Caco-2 (cell line): ENCODE measurements at places on chromosomes 4 and X. TPM values are rescaled to one million over a fixed set of nuclear protein-coding genes. Genes with fewer than 3 reads are reported as not detected.

Gene ZNF185
- total RNA-seq = 4.2 and 5.9 TPM in 2 replicates

Gene NPY5R
- total RNA-seq = not detected in 2 replicates

Gene TENT5D
- total RNA-seq = not detected in 2 replicates

Gene MRPS18C
- total RNA-seq = 68.7 and 74.1 TPM in 2 replicates

Gene AMBN
- total RNA-seq = 0.27 TPM in 1 of 2 replicates, not detected in the other

Gene AMOT
- total RNA-seq = 55.7 and 66.3 TPM in 2 replicates

- no peak for DNase-seq
- H3K36me3 ChIP-seq = no peaks in the 10 kb centered on the region
- H3K27ac ChIP-seq = no peak overlapping the region
- no peaks in the 10 kb centered on the region for H3K27me3 ChIP-seq
- H3K4me3 ChIP-seq = no peak overlapping the region
- no peaks in the 10 kb centered on the region for H3K4me1 ChIP-seq
These were observed 19.9 kb upstream of the AR start for GRCh38 chrX:67523932-67524331.

- no peak overlapping the region for H3K27ac ChIP-seq
- no peaks in the 10 kb centered on the region for H3K36me3 ChIP-seq
- no peaks in the 10 kb centered on the region for H3K27me3 ChIP-seq
- peak; percentile 33 for DNase-seq
- H3K4me1 ChIP-seq = no peaks in the 10 kb centered on the region
- H3K4me3 ChIP-seq = no peak overlapping the region
These were observed 37.7 kb upstream of the SLC16A2 start for GRCh38 chrX:74383611-74384010.

DNA sequence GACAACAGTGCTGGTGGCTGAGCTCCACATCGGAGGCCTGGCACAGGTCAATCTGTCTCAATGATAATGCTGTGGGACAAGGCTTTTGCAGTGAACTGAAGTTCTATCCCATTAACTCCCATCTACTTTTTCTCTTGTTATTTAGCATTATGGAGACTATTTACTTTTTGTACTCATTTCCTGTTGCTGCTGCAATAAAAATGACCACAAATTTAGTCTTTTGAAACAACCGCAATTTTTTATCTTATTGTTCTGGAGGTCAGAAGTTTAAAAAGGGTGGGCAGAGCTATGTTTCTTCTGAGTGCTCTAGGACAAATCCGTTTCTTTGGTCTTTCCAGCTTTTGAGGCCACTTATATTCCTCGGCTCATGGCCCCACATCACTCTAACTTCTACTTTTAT, 111.0 kb upstream of the PITX2 start:
- H3K4me1 ChIP-seq = peaks cover 4% of the 10 kb centered on the region; the same call in 1 of the 2 replicates
- no peak overlapping the region for H3K27ac ChIP-seq
- no peaks in the 10 kb centered on the region for H3K36me3 ChIP-seq
- DNase-seq = no peak
- no peaks in the 10 kb centered on the region for H3K27me3 ChIP-seq
- no peak overlapping the region for H3K4me3 ChIP-seq

- H3K4me1 ChIP-seq = peaks cover 10% of the 10 kb centered on the region
- H3K27ac ChIP-seq = peak overlapping the region; percentile 69
- H3K36me3 ChIP-seq = no peaks in the 10 kb centered on the region
- no peaks in the 10 kb centered on the region for H3K27me3 ChIP-seq
- DNase-seq = no peak
These were observed 1.8 kb downstream of the CASP3 start for GRCh38 chr4:184647266-184648053.

- H3K27ac ChIP-seq = no peak overlapping the region
- H3K36me3 ChIP-seq = no peaks in the 10 kb centered on the region; the same call in 1 of the 2 replicates
- DNase-seq = no peak
These were observed 11.8 kb downstream of the CASP6 start for GRCh38 chr4:109691411-109691920.

DNA sequence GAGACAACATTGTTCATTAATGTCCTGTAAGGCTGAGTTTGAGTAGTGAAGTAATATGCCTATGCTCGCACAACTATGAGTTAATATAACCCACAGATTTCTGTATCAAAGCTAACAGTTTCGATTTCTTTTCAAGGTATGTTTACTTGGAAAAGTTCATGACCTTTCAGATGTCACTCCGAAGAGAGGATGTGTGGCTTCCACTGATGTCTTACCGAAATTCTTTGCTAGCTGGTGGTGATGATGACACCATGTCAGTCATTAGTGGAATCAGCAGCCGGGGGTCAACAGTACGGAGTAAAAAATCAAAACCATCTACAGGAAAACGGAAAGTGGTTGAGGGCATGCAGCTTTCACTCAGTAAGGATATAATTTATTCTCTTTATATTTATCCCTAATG, 124.9 kb downstream of the STAG2 start:
- no peaks in the 10 kb centered on the region for H3K36me3 ChIP-seq
- H3K4me1 ChIP-seq = no peaks in the 10 kb centered on the region
- no peak overlapping the region for H3K27ac ChIP-seq
- no peak for DNase-seq

- H3K36me3 ChIP-seq = no peaks in the 10 kb centered on the region
- no peaks in the 10 kb centered on the region for H3K27me3 ChIP-seq
- DNase-seq = peak; percentile 31
- no peak overlapping the region for H3K27ac ChIP-seq
- H3K4me1 ChIP-seq = no peaks in the 10 kb centered on the region
- no peak overlapping the region for H3K4me3 ChIP-seq
These were observed 28.4 kb upstream of the TNIP3 start for GRCh38 chr4:121192480-121192879.

DNA sequence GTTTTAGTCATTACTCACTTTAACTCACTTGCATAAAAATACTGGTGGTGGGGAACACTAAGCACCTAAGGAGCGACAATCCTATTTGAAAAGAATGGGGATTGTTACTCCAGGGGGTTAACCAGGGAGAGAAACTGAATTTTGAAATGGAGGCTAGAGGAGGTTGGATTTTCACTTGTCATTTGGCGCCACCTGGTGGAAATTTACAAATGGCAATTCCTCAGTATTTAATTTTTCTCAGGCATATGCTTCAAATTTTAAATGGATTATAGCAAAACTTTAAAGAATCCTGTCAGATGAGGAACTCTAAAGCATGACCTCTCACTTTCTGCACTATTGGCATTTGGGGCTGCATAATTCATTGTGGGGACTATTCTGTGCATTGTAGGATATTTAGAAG, 2.7 kb upstream of the GEMIN8 start:
- no peaks in the 10 kb centered on the region for H3K27me3 ChIP-seq
- H3K27ac ChIP-seq = no peak overlapping the region
- DNase-seq = peak; percentile 34

DNA sequence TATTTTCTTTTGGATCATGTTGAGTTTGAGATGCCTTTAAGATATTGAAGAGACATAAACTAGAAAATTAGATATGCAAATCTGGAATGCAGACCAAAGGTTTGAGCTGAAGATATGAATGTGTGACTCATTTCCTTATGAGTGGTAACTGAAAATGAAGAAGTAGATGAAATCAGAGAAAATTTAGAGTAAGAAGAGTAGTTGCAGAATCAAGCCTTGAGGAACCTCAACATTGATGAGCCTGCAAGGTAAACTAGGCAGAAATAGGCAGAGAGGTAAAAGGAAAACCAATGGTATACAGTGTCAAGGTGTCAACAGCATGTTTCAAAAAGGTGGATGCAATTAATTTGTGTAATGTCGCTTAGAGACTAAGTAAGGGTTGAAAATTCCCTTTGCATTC, 142.8 kb downstream of the MOSPD2 start:
- H3K27me3 ChIP-seq = no peaks in the 10 kb centered on the region
- no peak for DNase-seq
- H3K4me1 ChIP-seq = no peaks in the 10 kb centered on the region
- H3K27ac ChIP-seq = no peak overlapping the region

GRCh38 chr4:101282076-101282844, 65.1 kb downstream of the PPP3CA start:
- H3K27me3 ChIP-seq = no peaks in the 10 kb centered on the region
- H3K4me1 ChIP-seq = no peaks in the 10 kb centered on the region
- H3K27ac ChIP-seq = no peak overlapping the region
- H3K36me3 ChIP-seq = no peaks in the 10 kb centered on the region

DNA sequence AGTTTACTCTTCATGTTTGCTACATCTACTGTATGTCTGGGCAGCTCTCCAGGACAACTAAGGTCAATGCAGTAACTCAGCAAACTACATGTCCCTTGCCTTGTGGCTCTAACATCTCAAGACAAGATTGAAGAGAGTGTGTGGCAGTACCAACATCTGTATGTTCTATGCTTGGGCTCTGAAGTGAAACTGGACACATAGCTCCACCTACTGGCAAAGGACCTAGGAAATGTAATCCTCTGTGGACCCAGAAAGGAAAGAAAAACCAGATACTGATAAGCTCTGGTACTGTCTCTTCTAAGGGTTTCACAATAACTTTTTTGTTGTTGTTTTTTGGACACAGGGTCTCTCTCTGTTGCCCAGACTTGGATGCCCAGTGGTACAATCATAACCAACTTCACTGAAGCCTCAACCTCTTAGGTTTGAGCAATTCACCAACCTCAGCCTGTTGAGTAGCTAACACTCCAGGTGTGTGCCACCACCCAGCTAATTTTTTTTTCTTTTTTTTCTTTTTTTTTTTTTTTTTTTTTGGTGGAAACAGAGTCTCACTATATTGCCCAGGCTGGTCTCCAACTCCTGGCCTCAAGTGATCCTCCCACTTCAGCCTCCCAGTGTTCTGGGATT, 64.1 kb downstream of the QDPR start:
- no peaks in the 10 kb centered on the region for H3K27me3 ChIP-seq
- no peaks in the 10 kb centered on the region for H3K36me3 ChIP-seq
- H3K4me3 ChIP-seq = no peak overlapping the region
- H3K4me1 ChIP-seq = no peaks in the 10 kb centered on the region
- H3K27ac ChIP-seq = no peak overlapping the region

DNA sequence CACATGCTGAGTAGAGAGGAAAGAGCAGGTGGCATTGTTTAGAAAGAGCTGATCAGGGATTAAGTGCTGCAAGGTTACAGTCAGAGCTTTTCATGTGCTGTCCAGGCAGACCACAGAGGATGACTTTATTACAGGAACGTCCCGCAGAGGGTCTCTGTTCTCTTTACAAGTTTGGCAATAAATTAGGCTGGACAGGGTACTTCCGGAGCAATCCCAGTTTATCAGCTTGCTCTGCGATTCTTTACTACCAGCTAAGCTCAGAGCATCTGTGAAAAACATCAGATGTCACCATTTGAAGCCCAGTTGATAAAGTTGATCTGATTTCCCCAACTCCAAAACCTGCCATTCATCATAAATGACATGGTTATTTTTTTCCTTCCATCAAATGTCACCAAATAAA, 633.1 kb downstream of the NLGN4X start:
- H3K27ac ChIP-seq = no peak overlapping the region
- no peaks in the 10 kb centered on the region for H3K27me3 ChIP-seq
- no peak overlapping the region for H3K4me3 ChIP-seq
- no peak for DNase-seq
- H3K36me3 ChIP-seq = no peaks in the 10 kb centered on the region

- no peak overlapping the region for H3K4me3 ChIP-seq
- no peaks in the 10 kb centered on the region for H3K27me3 ChIP-seq
- H3K27ac ChIP-seq = no peak overlapping the region
These were observed 247.1 kb downstream of the BCOR start for GRCh38 chrX:39850630-39851152.

DNA sequence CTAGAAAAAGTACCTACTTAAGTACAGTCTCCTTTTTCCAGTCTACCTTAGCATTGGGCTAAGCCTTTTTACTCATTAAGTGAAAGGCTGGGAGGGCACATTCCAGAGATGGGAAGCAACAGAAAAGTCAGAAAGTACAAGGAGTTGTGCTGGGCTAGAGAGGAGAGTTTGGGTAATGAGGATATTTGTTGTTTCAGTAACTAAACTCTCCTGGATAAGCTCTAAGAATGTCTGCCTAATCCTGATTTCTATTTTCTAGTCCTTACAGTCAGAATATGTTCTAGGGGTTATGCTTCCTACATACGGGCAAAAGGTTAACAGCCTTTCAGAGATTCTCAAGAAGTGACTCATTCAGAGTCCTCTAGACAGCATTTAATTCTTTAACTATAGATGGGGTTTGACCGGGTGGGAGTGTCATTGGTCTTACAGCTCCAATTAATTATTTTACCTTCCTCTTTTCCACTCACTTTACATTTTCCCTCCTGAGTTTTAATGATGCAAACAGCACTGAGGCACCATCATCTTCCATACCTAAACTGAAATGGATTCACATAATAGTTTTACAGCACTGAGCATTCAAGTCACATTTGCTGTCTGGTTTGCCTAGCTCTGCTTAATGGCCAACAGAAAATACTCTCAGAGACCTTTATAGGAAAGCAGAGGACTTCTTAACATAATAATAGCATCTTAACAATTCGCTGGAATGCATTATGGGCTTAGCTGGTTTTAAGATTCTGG, 42.9 kb downstream of the USP26 start:
- H3K4me1 ChIP-seq = 0 out of 2 replicates have a peak, but pooled peaks cover 4% of the 10 kb centered on the region
- H3K27ac ChIP-seq = no peak overlapping the region
- no peaks in the 10 kb centered on the region for H3K27me3 ChIP-seq
- no peak for DNase-seq
- H3K4me3 ChIP-seq = no peak overlapping the region

DNA sequence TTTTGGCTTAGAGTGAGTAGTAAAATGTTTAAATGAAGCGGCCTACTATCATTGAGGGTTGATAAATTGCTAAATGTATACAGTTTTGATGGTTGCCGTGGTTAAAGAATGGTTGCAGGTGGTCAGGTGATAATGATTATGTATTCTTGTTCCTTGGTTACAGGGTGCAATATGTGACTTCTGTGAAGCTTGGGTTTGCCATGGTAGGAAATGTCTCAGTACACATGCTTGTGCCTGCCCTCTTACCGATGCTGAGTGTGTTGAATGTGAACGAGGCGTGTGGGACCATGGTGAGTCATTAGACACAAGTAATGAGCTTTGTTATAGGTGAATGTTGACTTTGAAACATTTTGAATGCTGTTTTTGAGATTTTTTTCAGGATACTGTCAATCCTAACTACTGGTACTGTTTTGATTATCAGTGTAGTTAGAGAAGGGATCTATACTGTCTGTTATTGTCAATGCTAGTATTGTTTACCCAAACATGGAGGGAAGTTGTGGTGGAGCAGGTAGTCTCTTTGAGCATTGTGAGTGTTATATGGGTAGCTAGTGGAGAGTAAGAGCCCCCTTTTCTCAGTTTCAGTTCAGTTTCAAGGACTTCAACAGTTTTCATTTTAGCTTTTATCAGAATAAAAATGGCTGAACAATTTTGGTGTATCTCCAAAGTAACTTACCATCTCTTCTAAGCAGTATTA, 8.9 kb downstream of the ZNF330 start:
- DNase-seq = no peak
- H3K27ac ChIP-seq = no peak overlapping the region
- H3K27me3 ChIP-seq = no peaks in the 10 kb centered on the region
- H3K4me3 ChIP-seq = no peak overlapping the region

- no peaks in the 10 kb centered on the region for H3K27me3 ChIP-seq
- no peak for DNase-seq
- H3K4me1 ChIP-seq = peaks cover 11% of the 10 kb centered on the region
- H3K27ac ChIP-seq = no peak overlapping the region
- no peaks in the 10 kb centered on the region for H3K36me3 ChIP-seq
- H3K4me3 ChIP-seq = no peak overlapping the region
These were observed 41.6 kb upstream of the STIM2 start for GRCh38 chr4:26819026-26819425.

DNA sequence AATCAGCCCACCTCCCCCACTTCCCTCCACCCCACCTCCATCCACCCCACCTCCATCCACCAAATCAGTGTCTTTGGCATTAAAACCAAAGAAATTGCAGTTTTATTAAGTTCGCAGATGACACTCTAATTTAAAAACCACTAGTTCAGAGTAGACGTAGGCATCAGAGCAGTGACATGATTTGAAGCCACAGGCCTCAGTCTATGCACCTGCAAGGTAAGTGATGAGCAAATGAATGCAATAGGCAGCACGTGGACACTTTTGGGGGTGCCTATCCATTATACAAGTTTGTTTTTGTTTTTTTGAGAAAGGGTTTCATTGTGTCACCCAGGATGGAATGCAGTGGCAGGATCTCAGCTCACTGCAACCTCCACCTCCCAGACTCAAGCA, 88.0 kb upstream of the TRIM2 start:
- peaks cover 11% of the 10 kb centered on the region for H3K4me1 ChIP-seq
- H3K27ac ChIP-seq = no peak overlapping the region
- H3K4me3 ChIP-seq = no peak overlapping the region
